ENCODE measurements at places on chromosomes 11 and 22. TPM values are rescaled to one million over a fixed set of nuclear protein-coding genes. Genes with fewer than 3 reads are reported as not detected.

KCNJ5 gene
- 0.28 TPM for total RNA-seq

- DNase-seq = no peak
Measured at GRCh38 chr11:64037027-64037634, 1.4 kb downstream of the FLRT1 start.

GRCh38 chr11:134243913-134244312, 9.2 kb downstream of the THYN1 start:
- DNase-seq = no peak

DNA sequence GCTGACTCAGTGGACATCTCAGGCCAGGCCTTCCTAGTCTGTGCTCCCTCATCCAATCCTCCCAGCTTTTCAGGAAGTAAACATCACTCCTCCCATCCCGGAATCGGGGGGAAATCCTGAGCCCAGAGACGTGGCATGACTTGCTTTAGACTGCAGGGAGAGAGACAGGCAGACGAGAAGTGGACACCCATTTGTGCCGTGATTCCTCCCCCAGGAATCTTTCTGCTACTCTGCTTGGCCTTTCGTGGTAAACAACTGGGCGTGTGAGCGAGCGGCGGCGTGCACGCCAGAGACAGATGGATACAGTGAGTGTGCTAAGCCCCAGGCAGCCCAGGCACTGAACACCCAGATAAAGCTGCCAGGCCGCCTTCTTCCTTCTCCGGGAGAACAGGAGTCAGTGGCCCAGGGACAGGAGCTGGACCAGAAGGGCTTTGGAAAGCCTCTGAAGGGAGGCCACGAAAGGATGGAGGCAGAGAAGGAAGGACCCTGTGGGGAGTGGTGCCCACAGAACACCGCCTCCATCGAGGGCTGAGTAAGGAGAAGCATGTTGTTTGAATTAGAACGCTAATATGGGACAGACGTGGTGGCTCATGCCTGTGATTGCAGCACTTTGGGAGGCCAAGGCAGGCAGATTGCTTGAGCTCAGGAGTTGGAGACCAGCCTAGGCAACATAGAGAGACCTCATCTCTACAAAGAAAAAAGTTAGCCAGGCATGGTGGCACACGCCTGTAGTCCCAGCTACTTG, 53.0 kb upstream of the PRR5 start:
- no peak for DNase-seq

GRCh38 chr11:80868831-80869230, 1428.0 kb upstream of the TENM4 start:
- no peak for DNase-seq

DNA sequence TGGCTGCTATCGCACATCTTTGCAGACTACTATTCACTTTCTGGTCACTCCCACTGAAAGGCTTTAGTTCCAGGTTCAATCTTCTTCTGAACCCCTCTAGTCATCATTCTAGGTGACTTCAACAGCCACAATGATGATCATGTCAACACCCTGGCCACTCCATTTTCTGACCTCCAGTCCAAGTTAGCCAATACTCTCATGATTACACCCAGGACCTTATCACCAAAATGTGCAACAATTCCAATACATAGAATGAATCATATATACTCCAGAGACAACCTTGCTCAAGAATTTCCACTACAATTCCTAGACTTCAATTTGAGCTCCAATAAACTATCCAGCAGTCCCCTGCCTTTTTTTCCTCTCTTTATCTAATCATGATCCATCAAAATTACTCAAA, 70.7 kb downstream of the PAK1 start:
- DNase-seq = no peak

DNA sequence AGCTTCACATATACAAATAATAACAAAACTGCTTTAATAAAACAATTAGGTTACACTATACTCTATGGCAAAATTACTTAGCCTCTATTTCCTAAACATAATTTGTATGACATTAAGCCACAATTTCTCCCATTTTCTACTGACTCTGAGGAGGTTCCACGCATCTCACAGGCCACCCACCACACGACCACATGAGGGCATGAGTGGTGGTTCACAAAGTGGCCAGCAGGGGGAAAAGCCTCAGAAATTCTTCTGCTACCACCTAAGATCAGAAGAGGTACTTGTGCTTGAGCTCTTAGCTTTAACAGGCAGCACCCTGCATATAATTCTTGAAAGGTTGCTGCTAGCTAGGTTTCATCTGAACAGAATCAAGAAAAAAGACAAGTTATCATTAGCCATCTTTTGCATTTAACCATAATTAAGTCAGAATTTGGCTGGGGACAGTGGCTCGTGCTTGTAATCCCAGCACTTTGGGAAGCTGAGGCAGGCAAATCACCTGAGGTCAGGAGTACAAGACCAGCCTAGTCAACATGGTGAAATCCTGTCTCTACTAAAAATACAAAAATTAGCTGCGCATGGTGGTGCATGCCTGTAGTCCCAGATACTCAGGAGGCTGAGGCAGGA, 7.7 kb downstream of the LPXN start:
- DNase-seq = peak; percentile 39

DNA sequence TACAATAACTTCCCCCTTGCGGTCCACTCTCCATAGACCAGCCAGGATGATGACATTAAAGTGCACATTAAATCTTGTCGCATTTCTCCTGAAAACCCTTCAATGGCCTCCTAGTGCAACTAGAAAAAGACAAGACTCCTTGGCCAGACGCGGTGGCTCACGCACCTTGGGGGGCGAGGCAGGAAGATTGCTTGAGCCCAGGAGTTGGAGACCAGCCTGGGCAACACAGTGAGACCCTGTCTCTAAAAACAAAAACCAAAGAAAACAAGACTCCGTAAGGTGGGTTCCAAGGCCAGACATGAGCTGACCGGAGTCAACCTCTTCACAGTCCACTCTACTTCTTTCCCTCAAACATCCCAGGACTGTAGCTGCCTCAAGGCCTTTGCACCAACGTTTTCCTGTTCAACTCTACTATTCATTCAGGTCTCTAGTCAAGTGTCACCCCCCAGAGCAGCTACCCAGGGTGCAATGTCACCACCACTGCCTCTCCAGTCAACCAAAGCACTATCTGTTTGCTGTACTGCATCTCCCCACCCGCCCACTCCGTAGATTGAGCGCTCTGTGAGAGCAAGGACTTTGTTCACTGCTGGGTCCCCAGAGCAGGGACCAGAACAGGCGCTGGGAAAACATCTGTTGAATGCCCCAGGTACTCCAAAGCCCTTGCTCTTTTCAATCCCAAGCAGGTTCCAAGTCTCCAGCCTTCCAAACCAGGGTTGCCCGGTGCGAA, 739 bp downstream of the ZMAT5 start:
- no peak for DNase-seq

GRCh38 chr11:78533399-78533798, 41.3 kb downstream of the NARS2 start:
- DNase-seq = no peak

All from Panc1 (cell line).